Motor neuron (in vitro differentiated cells): ENCODE measurements at places on chromosomes 6 and 20. TPM values are rescaled to one million over a fixed set of nuclear protein-coding genes. Genes with fewer than 3 reads are reported as not detected.

DNA sequence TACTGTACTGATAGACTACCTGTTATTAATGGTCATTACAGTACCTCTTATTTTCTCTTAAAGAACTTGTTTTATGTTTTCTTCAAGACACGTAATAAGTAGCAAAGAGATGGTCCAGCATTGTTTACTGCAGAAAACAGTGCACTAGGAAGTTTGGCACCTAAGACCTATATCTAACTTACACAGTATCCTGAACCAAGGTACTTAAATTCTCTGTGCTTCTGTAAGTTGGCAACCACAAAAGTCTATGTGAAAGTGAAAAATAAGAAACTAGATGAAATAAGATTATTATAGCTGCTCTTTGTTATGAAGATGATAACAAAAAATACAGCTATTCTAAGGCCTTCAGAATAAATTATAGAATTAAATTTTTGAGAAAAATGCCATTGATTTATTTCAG is 411.7 kb upstream of the SOX4 start:
- ATAC-seq = no peak

DNA sequence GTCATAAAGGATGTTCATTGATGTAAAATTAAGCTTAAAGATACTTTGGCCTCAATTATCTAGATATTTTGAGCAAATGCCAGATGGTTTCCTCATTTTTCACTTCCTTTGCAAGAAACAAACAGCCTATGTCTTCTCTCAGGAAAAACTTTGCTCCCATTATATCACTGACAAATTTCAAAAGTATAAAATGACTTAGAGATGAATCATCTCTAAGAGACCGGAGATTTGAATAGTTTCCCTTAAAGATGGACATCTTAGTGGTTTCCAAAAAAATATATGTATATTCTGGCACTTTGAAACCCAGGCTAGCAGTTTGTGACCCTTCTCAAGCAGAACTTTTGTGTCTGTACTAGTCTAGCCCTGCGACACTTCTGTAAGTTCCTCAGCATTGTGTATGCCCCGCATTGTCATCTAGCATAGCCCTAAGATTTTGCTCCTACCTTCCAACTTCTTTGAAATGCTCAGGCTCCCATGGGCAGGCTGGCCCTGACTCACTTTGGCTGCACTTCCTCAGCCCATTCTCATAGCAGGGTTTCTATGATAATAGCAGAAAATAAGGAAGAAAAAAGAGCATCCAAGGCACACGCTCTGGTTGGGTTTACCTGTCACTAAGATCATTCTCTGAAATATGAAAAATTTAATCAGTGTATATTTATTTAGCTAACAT is 25.7 kb upstream of the POU3F2 start:
- ATAC-seq = no peak

- peak; percentile 91 for ATAC-seq
Measured at GRCh38 chr20:57071283-57071731, 195.1 kb downstream of the BMP7 start.

- ATAC-seq = no peak
Measured at GRCh38 chr6:161151059-161151645, 122.7 kb downstream of the AGPAT4 start.

DNA sequence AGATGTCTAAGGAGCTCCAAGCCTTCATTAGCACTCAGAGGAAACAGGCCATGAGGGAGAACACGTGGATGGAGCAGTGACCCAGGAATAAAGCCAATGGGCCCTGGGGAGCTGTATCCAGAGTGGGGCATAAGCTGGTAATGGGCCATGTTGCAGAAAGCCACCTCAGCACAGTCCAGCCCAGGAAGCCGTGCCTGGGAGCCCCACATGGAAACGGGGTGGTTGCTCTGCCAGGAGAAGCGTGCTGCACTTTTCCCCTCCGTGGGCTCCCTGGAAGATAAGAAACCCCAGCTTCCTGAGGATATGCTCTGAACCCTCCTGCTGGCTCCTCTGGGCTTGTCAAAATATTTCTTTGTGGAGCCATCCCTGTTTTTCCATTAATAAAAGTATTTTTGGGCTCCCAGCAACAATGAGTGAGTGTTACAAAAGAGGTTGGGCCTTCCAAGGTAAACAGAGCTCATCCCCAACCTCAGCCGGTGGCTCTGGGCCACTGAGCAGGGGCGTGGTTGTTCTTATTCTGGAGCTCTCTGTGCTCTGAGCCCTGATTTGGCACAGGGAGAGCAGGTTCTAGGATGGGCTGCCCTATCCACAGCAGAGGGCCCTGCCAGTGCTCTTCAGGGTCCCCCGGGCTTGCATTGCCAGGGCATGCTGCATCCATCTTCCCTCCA is 31.2 kb upstream of the NFATC2 start:
- ATAC-seq = no peak

RTN4IP1 gene
- 7.7 and 8.3 TPM in 2 replicates for total RNA-seq

DNA sequence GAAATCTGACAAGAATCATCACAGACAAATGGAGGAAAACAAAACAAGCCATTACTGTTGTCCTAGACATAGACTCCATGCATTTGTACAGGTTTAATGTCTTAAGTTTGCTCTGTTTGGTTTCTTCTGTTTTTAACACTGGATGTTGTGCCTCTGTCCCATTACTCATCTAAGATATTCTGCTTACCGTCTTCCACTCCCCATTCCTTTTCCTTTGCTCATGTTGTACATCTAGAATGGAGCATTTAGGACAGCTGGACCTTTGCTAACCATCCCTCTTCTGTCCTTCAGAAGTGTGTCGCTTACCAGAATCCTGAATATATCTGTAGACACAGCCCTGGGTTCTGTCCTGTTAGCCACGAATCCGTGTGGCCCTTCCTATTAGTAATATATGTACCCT is 35.2 kb downstream of the RAB22A start:
- ATAC-seq = no peak

DNA sequence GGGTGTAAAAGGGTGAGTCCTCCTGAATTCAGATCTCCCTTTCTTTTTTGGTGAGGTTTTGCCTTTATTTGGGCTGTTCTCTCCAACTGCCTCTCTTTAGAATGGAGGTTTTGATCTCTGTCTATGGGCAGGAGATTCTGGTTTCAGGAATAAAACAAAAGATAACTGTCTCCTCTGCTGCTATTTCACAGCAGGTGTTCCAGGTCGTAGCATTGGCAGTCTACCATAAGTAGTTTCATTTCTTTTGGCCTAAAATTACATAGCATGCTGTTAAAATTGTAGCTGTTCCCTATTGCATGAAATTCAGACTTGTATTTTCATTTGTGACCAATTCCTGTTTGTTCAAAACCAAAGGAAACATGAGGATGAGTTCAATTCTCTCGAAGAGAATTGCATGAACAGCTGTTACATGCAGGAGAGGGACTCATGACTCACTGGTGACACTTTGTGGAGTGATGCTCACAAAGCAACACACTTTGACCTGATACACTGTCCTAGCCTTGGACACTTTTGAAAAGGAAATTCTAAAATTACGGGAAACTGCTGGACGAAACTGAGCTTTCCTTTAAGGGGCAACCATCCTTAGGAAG is 76.8 kb upstream of the SIRPG start:
- peak; percentile 99 for ATAC-seq

DNA sequence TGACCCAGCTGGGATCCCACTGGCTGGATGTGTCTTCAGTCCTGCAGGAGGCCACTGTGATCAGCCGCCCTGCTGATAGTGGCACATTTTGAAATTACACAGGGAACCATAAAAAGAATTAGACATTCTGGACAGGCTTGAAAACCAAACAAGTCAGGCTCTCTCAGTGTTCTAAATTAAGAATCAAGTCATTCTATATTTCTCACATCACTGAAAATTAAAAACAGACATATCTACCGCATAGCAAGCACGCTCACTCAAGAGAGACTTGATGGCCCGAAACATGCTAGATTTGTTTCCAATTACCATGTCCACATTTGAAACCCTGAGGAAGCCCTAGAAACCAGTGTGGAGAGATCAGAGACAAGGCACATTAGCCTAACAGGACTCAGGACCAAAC is 57.7 kb downstream of the NFATC2 start:
- ATAC-seq = no peak

DNA sequence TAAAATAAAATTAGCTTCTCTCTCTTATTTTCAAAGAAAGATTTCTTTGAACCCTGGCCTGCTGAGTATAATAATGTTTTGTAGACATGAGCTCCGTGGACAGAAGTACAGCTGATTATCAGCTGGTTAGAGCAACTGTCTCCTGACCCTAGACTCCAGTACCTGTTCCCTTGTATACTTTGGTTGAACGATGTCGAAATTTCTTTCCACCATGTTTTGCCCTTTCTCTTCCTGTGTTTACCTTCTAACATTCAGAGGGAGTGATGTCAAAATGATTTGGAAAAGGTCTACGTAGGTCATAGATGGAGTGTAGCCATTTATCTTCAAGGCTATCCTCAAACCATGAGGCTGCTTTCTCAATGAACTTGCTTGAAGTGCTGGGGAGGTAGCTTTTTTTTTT is 16.8 kb upstream of the ADTRP start:
- no peak for ATAC-seq

- ATAC-seq = no peak
Measured at GRCh38 chr20:46649965-46650542, 1.2 kb downstream of the SLC13A3 start.

- no peak for ATAC-seq
Measured at GRCh38 chr20:25299806-25300205, 51.9 kb downstream of the PYGB start.

AKAP12 gene
- total RNA-seq = 535 and 553 TPM in 2 replicates

DEFB132 gene
- 0.15 TPM in 1 of 2 replicates, not detected in the other for total RNA-seq

DNA sequence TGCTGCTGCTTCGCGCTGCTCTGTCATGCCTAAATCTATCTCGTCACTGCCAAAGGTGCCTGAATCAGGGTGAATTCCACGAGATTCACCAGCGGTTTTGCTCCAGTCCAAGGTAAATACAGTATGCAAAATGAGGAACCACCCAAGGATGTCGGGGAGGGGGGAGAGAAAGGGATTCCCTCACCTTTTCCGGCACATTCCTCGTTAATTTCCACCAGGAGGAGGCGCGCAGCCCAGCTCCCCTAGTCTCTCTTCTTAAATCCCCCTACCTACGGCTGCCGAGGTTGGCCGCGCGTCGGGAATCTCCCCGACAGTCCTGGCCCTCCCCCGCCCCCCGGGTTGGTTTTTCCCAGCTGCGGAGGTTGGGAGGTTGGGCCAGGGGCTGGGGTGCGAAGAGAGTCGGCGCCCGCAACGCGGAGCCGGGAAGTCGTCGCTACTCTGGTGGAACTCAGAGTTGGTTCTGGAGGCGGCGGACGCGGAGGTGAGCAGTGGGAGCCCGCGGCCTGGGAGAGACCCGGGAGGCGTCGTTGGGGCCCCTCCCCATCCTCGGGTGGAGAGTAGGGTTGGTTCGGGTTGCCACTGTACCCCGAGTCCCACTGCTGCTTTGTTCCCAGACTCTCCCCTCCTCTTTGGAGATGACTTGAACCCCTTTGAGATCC is at the start of gene TPBG:
Gene TPBG (plus strand): TSS at position 390 of the 659 bp plus-strand sequence. CDS start 1,145 bp downstream, outside the sequence.
- ATAC-seq = peak; percentile 77

OR2H1 gene
- 0.05 and 0.13 TPM in 2 replicates for total RNA-seq

TCF15 gene
- total RNA-seq = 1.00 and 1.3 TPM in 2 replicates

POM121L2 gene
- 0.44 and 0.71 TPM in 2 replicates for total RNA-seq

DNA sequence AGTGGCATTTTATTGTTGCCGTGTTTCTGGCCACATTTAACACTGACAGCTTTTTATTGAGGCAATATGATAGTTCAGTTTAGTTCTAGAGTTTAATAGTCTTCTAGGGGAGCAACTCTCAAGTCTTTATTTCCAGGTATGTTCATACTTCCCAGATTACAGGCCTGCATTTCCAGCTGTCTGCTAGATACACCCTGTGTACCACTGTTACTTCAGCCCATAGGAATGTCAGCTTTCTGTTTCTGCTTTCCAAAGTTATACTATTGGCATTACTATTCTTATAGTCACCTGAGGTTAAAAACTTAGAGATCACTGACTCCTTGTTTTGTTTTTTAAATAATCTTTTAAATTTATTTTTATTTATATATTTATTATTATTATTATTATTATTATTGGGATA is 7.6 kb downstream of the ZNF451 start:
- no peak for ATAC-seq

- no peak for ATAC-seq
Measured at GRCh38 chr6:2733736-2734480, 16.8 kb downstream of the MYLK4 start.

GRCh38 chr6:97669191-97670031 is 386.4 kb upstream of the MMS22L start:
- peak; percentile 75 for ATAC-seq

- ATAC-seq = no peak
Measured at GRCh38 chr6:105786449-105786848, 299.7 kb upstream of the PRDM1 start.

BPIFA1 gene
- total RNA-seq = not detected in 2 replicates

DNA sequence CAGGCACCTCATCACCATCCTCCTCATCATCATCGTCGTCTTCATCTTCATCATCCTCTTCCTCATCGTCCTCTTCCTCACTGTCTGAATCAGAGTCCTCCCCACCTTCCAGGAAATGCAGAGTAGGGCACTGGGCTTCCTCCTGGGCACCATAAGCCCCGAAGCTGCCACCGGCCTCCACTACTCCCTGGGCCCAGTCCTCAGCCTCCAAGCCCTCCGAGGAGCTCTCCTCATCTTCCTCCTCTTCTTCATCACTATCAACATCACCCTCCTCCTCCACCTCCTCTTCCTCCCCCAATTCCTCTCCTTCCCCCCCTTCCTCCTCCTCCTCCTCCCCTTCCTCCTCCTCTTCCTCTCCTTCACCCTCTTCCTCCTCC is 1.7 kb downstream of the CENPB start:
- ATAC-seq = no peak

SSTR4 gene
- total RNA-seq = 0.49 TPM in 1 of 2 replicates, not detected in the other

DNA sequence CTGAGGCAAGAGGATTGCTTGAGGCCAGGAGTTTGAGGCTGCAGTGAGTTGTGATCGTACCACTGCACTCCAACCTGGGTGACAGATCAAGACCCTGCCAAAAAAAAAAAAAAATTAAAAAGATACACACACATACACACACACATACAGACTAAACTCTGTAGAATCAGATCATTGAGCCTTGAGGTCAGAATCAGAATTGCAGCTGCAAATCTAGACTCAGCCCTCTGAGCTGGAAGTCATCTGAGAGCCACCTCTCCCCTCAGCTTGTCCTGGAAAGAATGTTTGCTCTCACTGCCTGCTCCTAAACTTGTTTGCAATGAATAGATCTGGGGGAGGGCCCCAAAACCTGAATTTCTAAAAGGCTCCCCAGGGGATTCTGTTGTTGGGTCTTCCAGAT is 41.4 kb upstream of the ANGPT4 start:
- ATAC-seq = no peak

SLC2A10 gene
- total RNA-seq = 7.4 and 9.8 TPM in 2 replicates

GNRH2 gene
- total RNA-seq = 0.71 and 2.2 TPM in 2 replicates
